HCEC 1CT (cell line): ENCODE measurements at places on chromosomes 1 and 21.
A peak's percentile ranks its signal among the peaks of the same experiment; 100 is the strongest.

GRCh38 chr1:228088586-228089498, 6.3 kb downstream of the ARF1 start:
- no peak for DNase-seq

DNA sequence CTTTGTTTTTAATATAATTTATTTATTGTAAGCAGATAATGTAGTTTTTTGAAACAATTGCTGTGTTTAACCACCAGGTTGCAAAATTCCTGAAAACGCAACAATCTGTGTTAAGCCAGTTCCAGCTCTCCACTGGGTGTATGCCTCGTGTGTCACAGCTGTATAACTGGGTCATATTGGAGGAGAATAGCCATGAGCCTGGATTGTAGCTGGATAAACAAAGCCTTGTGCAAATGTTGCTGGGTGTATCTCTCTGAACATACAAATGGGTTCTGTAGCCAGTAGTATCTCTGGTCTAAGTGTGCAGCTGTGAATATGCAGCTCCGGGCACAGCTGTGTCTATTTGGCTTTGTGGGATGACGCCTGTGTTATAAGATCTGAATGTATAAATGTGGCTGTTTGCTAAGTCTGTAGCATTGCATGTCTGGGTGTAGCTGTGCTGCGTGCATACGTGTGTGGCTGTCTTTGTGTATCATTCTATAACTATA, 2.8 kb downstream of the TCEA3 start:
- peak; percentile 60 for DNase-seq

DNA sequence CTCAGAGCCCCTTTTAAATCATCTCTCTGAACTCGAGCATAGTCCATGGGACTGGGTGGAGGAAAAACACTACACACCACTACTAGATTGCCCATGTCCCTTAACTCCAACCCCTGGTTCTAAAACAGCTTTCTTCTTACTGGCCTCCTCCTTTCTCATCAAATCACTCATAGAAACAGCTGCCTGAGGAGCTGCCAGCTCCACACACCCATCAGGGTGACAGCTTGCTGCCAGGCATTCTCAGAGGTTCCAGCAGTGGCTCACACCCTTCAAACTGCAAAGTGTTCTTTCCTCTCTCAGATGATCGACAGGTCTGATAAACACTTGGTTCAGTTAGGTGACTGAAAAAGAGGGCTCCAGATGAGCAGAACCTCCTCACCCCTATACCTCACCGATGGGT, 543.0 kb upstream of the PLXNA2 start:
- no peak for DNase-seq

DNA sequence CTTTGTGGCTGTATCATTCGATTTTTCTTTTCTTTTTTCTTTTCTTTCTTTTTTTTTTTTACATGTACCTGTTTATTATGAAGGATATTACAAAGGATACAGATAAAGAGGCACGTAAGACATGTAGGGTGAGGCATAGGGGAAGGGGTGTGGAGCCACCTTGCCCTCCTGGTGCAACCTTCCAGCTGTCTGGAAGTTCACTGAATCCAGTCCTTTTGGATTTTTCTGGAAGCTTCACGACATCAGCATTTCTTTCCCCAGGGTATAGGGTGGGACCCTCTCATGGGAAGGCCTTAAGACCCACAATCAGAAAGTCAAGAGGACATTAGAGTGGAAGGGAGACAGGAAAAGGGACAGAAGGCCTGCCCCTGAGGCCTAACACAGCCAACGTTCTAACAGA, 30.1 kb upstream of the TGFBR3 start:
- DNase-seq: no peak

- no peak for DNase-seq
Measured at GRCh38 chr1:194903524-194903923, 1704.7 kb downstream of the KCNT2 start.

DNA sequence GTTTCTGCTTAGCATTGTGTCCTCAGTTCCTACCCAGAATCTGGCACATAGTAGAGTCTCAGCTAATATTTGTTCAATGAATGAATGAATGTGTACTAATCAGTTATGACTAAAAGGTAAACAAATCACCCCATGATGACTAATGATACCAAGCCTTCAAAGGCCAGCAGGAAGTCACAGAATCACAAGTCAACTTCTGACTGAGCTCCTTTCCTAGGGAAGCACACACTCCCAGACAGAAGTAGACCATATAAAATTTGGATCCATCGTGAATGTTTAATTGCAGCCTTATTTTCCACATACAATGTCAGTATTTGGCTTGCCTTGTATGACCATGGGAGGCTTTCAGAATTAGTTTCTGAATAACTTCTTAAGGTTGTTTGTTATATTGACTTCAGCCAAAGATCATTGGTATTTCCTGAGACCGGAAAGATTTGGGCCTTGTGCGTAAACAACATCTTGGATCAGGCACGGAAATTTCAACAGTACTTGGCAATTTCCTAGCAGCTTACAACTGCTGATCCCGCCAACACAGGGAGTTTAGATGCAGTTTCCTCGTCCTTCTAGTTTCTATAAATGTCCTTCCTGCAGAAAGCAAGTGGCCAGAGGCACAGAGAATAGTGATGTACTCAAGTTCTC, 185.9 kb upstream of the ATP1B1 start:
- peak; percentile 78 for DNase-seq

GRCh38 chr1:231494439-231495110, 33.9 kb upstream of the TSNAX start:
- no peak for DNase-seq

DNA sequence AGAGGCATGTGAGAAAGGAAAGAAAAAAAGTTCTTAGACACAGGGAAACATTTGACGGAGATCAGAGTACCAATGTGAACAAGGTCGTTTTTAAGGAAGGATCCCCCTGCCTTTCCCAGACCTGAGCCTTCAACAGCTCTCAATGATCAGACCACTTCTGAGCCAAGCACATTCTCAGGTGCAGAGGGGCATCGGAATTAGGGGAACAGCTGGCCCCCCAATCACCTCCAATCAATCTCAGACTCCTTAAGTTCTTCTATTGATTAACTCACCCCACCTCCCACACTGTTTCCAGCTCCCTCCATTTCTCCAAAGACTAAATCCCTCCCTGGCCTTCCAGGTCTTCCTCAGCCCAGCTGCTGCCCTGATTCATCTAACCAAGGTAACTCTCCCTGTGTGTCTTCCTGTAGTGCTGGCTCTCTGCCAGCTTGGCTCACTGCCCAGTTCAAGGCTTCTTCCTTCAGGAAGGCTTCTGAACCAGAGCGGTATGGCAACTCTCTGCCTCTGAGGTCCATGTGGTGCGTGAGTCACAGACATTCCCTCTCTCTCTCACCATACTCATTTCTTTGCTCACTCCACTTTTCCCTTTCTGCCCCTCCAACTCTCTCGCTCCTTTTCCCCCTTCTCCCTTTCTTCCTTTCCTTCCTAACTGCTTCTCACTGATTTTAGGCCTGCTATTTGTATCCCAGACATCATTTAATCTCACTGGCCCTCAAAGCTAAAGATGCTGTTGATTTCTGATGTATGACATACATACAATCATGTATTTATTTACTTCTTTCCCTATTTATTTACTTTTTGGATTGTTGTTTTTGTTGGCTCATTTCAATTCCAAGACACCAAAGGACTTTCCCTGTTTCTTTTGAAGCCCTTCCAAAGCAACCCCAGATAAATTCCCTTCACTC, 18.1 kb downstream of the CFAP45 start:
- DNase-seq: peak; percentile 97

- DNase-seq: peak; percentile 88
Measured at GRCh38 chr1:121587777-121588176, 403.0 kb downstream of the SRGAP2C start.

GRCh38 chr1:227124473-227124872, 184.4 kb downstream of the COQ8A start:
- no peak for DNase-seq

DNA sequence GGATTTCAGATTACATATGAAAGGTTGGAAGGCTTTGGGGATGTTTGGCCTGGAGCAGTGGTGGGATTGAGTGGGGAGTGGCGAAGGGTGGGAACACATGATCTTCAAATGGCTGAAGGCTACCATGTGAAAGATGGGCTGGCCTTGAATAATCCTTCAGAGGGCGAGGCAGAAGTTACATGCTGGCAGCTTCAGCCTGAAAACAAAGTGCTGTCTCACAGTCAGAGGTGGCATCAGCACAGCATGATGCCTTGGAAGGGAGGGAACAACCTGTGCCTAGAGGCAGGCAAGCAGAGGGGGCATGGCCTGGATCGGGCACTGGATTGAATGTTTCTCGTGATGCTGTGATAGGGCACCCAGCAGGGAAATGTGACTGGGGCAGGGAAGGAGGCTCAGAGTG, 130.8 kb downstream of the BEND5 start:
- DNase-seq: no peak

GRCh38 chr1:86645851-86646250, 58.5 kb upstream of the SH3GLB1 start:
- DNase-seq: no peak

GRCh38 chr1:117433943-117434342, 66.7 kb downstream of the MAN1A2 start:
- DNase-seq: no peak

DNA sequence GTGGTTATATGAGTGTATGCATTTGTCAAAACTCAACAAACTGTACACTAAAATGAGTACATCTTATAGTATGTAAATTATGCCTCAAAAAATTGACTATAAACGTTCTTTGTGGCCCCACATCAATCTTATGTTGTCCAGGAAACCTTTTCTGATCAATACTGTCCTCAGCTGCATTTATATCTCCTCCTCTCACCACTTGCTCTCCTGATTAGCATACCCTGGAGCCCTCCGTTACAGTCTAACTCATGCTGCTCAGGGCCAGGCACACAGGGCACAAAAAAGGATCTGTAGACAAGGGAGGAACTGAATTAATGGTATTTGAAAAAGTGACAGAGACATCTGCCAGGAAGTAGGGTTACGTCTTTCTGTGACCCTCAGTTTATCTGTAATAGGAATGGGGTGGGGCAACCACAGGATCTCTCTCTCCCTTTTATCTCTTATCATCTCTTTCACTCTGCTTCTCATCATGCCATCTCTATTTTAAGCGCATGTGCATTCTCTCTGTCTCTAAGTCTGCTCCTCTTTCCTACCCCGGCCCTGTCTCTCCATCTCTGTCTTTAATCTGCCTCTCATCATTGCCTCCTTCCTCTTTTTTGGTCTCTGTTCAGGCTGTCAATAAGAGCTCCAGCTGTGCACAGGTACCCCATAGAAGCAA, 7.0 kb upstream of the TAL1 start:
- no peak for DNase-seq

- no peak for DNase-seq
Measured at GRCh38 chr21:39269620-39270019, 43.8 kb downstream of the BRWD1 start.

DNA sequence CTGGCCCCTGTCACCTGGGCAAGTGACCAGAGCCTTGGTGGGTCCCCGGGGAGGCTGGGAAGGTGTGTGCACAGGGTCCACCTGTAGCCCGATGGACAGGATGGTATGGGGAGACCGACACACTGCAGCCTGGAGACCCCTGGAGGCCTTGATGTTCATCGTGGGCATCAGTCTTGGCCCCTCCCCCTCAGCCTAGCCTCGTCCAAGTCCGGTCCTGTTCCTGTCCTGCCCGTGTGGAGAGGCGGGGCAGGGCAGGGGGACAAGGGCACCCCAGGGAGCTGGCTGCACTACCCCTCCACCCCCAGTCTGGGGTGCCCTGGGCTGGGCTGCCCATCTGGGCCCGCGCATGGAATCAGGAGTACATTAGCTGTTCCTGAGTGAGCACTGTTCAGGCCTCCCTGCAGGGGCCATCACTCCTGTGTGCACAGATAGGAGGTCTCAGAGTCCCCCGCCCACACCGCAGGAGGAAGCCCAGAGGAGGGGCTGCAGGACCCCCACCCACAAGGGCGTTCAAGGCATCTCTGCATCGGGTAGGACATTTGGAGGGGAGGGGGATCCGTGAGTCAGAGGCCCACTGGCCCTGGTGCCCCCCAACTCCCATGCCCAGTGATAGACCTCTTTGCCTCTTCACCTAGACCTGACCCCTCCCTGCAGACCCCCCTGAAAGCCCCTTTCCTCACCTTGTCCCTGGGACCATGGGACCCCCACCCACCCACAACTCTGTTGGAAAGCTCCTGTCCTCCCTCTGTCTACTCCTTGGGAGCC, 63.2 kb downstream of the WNT9A start:
- DNase-seq: no peak

- DNase-seq: peak; percentile 42
Measured at GRCh38 chr1:51679435-51679834, 62.5 kb downstream of the OSBPL9 start.

- no peak for DNase-seq
Measured at GRCh38 chr1:29593601-29594382, 357.5 kb downstream of the PTPRU start.

GRCh38 chr1:177441281-177441680, 270.5 kb downstream of the BRINP2 start:
- no peak for DNase-seq

DNA sequence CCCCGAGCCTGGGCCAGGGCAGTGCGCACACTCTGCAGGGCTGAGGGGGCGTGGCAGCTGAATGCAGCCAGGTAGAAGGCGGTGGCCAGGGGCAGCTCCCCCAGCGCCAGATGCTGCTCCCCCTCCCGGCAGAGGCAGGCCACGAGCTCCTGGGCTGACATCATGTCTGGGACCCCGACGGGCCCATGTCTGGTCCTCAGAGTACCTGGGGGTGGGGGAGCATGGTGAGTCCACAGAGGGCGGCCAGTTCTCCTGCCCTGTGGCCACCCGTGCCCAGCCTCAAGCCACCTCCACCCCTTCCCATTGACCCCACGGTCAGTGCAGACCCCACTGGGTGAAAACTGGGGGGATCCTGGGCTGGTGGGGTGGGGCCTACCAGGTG, 838 bp downstream of the TTC34 start:
- no peak for DNase-seq

DNA sequence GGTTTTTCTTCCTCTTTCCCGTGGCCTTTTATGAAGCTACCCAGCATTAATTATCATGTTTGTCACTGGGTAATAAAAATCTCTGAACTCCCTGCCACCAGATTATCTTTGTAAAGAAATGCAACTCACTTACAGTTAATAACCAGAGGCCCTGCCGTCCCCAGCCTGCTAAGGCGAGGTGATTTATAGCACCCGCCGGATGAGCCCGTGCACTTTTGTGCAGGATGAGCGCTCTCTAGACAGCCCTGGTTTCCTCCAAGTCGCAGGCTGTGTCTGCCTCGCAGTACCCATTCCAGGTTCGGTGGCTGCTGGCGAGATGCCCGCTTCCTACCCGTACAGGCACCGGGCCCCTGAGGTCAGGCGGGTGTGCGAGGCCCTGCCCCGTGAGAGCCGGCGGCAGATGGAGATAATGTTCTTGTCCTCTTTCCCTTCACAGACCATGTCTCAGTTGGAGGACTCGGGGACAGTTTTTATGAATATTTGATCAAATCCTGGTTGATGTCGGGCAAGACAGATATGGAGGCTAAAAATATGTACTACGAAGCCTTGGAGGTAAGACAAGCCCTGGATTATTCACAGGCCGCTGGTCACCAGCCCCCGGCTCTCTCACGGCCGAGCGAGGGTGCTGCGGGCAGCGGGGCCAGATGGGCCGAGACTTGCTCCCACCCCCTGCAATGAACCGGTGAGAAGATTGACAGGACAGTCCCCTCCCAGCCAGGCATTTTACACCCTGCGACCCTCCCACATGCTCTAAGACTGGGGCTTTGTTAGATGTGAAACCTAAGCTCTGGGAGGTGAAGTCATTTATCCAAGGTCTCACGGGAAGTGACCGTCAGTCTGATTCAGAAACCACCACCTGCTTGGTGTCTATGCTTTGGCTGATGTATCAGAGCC, 28.5 kb upstream of the SELENON start:
- DNase-seq: no peak
